ENCODE measurements at places on chromosomes 2 and 18. TPM values are rescaled to one million over a fixed set of nuclear protein-coding genes. Genes with fewer than 3 reads are reported as not detected.

RAB27B gene
- 1.0 TPM for polyA plus RNA-seq

CFAP65 gene
- polyA plus RNA-seq: not detected

DNA sequence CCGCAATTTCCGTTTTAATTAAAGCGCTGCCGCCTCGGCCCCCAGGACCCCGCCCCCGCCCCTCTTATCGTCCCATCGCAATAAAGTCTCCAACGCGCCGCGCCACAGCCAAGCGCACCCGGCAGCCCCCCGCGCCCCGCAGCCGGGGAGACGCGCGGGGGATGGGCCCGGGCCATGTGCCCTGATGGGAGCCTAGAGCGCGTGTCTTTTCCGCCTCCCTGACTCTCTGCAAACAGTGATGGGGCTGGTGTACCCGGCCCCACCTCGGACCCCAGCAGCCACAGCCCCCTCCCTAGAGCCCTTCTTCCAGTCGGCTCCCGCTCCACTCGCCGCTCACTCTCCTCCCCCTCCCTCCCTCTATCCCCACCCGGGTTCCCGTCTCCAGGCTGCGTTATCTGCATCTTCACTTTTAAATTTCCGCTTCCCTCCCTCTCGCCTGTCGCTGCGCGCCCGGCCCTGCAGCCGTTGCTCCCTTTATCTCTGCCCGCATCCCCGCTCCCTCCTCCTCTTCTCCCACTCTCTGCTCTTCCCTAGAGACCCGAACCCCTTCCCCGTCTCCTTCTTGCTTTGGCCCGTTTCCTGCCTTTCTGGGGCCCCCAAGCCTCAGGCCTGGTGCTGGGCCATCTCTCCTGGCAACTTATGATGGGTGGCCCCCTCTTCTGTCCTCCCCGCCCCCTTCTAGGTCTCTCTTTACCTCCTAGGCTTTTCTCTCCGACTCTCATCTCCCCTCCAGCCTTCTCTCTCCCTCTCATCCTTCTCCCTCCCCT is 524 bp upstream of the FEV start:
- DNase-seq: no peak

GRCh38 chr2:118954297-118955060 is 12.5 kb downstream of the MARCO start:
- DNase-seq: no peak

DNA sequence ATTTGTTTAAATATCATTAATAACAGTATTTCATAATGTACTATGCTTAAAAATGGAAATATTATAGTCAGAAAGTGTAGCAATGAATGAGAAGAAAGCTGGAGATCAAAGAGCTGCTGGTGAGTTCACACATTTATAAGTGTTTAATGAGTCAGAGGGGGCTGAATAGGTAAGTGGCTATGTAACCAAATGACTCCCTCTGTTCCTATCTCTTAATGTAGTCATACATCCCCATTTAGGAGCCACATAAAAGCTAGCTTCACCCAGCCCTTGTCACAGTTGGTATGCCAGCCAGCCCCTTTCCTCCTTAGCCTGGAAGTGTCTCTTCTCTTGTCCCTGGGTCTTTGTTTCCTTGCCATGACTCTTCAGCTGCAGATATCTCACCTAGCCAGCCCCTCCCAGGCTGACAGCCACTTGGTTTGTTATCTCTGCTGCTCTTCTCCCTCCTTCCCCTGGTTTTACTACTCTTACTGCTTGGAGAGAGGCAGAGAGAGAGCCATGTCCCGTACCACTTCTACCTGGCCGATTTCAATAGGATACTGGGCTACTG is 438.6 kb upstream of the HNMT start:
- DNase-seq: no peak

DOK6 gene
- polyA plus RNA-seq: 0.04 TPM

CAMKMT gene
- 19.7 TPM for polyA plus RNA-seq

DNA sequence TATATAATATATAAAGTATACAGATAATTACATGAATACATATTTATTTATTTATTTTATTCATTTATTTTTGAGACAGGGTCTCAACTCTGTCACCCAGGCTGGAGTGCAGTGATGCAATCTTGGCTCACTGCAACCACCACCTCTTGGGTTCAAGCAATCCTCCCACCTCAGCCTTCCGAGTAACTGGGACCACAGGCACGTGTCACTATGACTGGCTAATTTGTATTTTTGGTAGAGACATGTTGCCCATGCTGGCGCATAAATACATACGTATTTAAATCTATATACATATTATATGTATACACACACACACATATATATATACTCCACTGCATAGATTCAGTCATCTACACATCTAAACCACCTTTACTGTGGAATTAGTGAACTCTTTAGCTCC is 20.6 kb upstream of the NDUFV2 start:
- DNase-seq: no peak

DNA sequence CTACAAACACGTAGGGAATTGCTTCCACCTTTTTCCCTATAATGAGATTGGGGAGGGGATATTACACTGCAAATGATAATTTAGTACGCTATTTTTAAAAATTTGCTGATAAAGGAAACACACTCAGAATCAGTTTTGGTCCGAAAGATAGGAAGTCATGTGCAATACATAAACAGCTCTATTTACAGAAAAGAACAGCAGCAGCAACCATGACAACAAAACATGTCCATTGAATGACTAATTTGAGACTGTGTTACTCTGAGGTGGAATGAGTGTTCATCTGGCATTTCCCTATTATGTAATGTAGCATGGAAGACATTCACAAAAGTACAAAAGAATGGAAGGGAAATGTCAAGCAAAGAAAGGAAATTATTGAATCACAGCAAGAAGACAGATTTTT is 337.2 kb downstream of the NBAS start:
- DNase-seq: no peak

GRCh38 chr2:207515671-207516070 is 14.1 kb upstream of the CREB1 start:
- DNase-seq: no peak

- no peak for DNase-seq
These were observed 98.5 kb upstream of the BOD1L2 start for GRCh38 chr18:57048351-57048750.

DNA sequence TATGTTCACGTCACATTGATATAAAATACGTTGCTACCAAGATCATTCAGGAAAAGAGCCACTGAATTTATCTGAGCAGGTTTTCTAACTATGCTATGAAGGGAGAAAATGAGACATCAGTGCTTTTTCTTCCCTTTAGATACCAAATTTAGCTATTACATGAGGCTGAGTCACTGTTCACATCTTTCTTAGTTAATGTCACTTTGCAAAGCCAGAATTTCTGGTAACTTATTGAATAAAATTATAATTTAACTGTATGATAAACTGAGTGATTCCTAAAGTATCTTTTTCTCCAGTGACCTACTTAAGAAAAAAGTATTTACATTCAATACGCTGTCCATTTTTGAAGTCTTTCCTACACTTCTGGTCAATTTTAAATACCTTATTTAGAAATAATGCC is 22.7 kb downstream of the C1D start:
- no peak for DNase-seq

DNA sequence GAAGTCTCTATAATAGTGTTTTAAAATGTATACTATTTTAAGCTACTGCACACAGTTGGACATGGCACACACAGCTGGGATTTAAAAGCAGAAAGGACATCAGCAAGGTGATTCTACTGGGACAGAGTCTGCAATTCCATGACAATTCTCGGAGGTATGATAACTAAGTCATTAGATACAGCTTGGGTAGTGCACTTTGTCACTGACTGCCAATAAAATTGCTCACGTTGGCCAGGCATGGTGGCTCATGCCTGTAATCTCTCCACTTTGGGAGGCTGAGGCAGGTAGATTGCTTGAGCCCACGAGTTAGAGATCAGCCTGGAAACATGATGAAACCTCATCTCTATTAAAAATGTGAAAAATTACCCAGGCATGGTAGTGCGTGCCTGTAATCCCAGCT is 134.1 kb upstream of the SATB2 start:
- no peak for DNase-seq

DNA sequence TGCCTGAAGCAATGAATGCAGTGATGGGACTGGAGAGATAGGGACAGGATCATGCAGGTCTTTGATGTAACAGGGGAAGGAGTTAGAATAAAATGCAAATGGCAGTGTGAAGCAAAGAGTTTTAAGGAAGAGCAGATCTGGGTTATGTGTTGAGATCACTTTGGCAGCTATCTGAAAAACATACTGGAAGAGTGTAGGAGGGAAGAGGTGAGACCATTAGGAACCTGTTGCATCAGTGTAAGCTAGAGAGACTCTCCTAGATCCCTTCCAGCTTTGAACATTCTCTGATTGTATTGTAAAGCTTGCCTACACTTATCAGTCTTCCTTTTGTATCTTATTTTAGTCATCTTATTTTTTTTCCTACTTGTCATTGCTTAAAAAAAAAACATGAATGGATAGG is 10.5 kb downstream of the ACVR2A start:
- DNase-seq: no peak

GRCh38 chr2:119483896-119484718 is 40.2 kb downstream of the SCTR start:
- DNase-seq: no peak

DNA sequence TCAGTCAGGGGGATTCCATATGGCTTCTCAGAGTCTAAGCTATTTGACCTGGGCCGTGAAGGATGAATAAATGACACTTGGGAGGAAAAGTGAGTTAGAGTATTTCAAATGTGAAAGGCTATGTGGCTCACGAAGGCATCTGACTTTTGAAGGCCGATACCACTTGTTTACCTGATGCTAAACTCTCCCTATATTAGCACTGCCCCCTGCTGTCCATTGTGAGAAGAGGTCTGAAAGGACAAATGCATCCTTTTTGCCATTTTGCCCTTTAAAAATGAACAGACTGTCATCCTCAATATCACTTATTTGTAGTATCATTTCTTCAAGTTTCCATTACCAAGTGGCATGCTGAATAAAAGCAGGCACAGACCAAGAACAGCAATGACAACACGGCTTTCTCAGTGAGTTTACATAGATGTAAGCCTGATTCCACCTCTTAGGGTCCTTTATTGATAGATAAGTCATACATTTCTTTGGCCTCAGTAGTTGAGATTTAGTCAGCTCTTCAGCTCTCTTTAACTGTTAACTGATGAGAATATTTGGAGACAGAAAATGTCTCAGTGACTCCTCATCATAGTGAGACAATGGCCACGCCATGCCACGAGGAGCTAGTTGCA is 40.1 kb downstream of the DOCK10 start:
- peak; percentile 77 for DNase-seq

DNA sequence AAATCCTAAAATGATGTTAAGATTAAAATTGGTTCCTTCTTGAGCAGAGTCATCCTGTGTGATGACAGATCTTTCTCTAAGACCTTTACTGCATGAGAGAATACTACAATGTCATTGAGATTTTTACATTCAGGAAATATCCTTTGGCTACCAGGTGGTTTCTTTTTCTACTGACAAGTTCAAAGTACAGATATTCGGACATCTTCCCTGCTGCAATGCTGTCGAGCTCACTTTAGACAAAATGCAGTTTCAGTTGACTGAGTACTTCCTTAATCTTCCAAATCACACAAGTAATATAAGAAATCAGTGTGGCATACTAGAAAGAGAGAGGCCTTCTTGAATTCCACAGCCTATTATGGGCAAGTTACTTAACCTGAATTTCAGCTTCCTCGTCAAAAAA is 207.9 kb upstream of the ACVR2A start:
- no peak for DNase-seq

FLACC1 gene
- 0.39 TPM for polyA plus RNA-seq

DNA sequence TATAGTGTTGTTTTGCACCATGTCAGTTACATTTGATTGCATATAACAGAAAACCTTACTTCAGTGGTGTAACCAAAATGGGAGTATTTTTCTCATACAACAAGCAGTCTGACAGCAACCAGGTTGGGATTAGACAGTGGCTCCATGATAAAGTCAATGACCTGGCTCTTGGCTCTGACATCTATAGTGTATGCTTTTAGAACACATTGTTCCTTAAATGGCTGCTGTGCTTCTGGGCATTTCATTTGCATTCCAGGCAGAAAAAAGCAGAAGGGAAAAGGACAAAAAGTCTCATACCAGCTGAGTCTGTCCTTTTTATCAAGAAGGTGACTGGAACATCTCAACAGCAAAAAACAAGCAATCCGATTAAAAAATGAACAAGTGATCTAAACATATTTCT is 10.2 kb downstream of the MERTK start:
- no peak for DNase-seq

DNA sequence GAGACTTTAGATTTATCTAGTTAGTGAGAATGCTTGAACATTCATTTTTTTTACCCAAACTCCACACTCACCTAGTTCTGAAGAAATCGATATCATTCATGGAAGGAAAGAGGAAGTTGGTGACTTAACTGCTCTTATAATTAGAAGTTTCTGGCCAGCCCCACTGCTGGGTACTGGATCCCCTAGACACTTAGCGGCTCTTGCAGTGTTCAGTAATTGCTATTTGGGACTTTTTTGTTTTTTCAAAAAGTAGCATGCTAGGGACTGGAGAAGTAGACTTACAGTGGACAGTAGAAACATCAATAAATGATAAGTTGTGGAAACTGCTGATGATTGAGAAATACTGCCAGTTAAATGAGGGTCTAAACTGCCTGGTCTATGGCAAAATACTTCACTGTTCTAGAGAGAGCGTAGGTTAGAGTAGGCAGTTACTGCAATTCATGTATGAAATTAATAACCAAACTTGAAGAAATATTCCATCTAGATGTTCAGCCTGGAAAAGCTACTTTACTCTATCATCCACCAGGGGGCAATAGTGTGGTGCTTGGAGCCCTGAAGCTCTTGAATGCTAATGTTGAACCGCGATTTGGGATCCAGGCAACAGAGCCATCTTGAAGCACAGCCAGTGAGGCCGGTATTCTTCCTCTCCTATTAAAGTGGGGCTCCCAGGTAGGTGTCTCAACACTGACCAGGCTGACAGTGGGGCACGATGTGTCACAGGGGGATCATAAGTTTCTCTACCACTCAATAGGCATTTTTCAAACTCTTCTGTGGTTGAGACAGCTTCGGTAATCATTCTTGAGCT is 146.1 kb upstream of the SESTD1 start:
- no peak for DNase-seq

ESPNL gene
- not detected for polyA plus RNA-seq

ABCB11 gene
- not detected for polyA plus RNA-seq

COL5A2 gene
- polyA plus RNA-seq: 0.05 TPM

DNA sequence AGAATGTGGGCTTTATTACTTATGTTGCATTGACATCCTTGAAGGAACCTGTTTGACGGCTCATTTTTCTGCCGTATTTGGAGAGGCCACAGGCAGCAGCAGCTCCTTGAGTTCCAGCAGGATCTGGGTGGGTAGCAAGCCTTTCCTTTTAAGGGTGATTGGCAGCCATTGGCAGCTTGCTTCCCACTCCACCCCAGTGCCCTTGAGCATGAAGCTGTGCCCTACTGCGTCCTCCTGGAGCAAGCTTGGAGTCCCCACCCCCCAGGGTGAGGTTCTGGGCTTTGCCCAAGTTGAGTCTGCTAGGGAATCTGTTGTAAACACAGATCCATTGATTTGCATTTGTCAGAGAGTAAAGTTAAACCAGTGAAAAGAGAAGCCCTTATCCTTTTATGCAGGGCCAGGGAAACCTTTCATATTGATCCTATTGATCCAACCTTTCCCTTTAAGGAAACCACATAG is 9.2 kb downstream of the ONECUT2 start:
- no peak for DNase-seq

DNA sequence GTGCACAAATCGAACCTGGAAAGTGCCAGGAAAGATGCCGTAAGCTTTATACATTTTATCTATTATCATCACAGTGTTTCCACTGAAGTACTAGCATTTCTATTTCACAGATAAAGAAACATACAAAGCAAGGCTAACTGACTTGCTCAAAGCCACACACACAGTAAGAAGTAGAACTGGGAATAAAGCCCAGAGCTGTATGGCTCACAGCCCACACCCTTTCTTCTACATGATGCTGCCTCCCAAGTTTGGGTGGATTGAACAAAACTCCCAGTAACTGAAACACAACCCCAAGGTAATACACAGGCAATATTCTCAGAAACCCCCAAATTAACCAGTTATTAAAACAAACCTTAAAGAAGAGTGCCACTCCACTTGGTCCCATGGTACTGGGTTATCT is 11.2 kb downstream of the SAP130 start:
- no peak for DNase-seq

KLHL14 gene
- 0.05 TPM for polyA plus RNA-seq

Data from CD4-positive, alpha-beta memory T cell (primary cell).